GM23248 (cell line): ENCODE measurements at places on chromosomes 5 and 9.

DNA sequence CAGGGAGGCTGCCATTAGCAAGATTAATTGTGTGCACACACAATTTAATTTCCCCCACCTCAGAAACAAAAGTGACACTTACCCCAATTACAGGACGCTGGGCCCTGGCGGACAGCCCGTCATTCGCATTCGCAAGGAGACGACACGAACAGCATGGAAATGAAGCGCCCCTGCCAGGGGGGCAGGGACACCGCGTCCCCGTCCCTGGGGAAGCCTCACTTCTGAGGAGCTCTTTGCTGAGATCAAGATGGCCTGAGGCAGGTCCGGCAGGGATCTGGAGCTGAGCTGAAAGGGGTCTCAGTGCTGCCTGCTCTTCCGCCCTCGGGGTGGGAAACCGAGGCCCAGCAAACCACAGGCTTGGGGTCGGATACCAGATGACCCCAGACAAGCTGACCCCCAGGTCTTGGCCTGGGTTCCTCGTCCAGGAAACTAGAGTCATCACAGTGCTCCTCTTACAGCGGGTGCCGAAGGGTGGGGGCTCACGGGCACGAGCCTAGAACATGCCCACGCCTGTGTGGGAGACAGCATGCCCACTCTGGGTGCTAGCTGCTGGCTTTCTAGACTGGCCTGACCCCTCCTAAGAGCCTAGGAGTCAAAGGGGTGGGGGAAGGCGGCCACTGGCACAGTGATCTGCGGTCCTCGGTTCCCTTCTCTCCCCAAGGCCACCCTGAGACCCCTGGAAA, 103.2 kb downstream of the VAV2 start:
- no peak for DNase-seq

DNA sequence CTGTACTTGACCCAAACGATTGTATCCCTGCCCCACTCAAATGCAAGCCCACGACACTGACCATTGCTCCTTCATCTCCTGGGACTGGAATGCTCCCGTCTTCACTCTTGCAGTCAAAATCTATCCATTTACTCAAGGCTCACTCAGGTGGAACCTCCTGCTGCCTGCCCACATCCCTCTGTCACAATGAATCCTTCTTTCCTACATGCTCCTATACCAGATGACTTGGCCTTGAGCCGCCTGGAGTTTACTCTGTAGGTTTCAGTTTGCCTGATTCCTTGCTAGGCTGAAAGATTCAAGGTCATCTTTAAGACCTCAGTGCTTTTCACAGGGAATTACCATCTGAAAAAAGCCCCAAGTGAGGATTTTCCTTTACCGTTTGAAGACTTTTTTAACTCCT, 264.1 kb downstream of the GLIS3 start:
- no peak for DNase-seq

DNA sequence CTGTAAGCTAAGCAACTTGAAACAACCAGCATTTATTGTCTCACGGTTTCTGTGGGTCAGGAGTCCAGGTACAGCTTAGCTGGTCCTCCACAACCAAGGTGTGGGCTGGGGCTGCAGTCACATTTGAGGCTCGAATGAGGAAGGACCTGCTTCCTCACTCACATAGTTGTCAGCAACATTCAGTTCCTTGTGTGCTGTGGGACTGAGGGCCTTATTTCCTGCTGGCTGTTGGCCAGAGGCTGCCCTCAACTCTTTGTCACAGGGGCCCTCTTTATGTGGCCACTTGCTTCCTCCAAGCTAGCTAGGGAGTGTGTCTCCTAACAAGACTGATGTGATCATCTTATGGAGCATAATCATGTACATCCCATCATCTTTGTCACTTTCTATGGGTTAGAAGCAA, 29.2 kb upstream of the SEMA4D start:
- no peak for DNase-seq

- DNase-seq = no peak
Measured at GRCh38 chr5:116795189-116795588, 220.6 kb upstream of the SEMA6A start.

DNA sequence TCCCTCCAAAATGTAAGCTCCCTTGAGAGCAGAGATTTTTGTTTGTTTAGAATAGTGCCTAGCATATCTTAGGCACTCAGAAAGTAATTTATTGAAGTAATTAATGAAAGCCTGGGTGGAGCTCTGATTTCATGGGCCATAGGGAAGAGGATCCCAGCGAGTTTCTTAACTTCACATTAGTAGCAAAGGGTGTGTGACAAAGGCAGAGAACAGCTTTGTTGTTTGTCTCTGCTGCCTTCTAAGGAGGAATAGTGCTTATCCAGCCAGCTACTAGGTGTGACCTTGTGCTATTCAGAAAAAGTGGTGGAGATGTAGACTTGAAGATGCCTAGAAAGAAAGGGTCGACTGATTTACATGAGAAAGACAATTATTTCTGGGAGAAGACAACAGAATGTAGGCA, 149.0 kb downstream of the CD180 start:
- no peak for DNase-seq

GRCh38 chr9:35415402-35416097, 74.4 kb upstream of the RUSC2 start:
- no peak for DNase-seq

DNA sequence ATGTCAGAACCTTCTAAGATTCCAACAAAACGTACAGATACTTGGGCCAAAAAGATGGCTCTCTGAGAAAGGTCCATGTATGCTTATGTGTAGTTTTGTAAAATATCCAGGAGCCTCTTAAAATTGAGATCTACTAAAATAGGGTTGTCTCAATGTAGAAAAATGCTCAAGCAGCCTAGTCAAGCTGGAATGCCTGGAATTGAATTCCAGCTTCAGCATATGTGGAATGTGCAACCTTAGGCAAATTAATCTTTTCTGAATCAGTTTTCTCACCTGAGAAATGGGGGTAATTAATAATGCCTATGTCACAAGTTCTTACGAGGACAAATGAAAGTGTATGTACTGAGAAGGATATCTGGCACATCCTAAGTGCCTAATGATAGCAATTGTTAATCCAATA, 662.4 kb downstream of the DTWD2 start:
- DNase-seq = no peak

GRCh38 chr5:140134277-140134935, 8.7 kb downstream of the IGIP start:
- no peak for DNase-seq

GRCh38 chr5:75405296-75405695, 68.3 kb downstream of the HMGCR start:
- DNase-seq = no peak

DNA sequence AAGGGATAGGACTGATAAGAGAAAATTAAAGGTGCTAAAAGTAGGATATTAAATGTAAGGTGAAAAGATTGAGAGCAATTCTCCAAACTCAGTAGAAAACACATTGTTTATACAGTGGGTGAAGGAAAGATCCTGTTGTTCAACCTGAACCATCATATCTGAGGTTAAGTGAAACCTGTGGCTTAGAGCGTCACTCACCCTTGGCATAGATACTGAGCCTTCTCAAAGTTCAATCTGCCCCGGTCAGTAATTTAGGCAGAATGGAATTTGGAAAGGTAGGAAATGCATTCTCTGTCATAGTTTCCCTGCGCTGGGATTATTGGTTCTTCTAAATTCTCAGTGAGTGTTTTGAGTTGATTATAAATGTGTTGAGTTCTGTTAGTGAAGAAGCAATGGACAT, 456.2 kb upstream of the NMUR2 start:
- DNase-seq = no peak

- no peak for DNase-seq
Measured at GRCh38 chr5:58961631-58962280, 378.9 kb downstream of the RAB3C start.
